ENCODE measurements at places on chromosomes 3 and 15. TPM values are rescaled to one million over a fixed set of nuclear protein-coding genes. Genes with fewer than 3 reads are reported as not detected.

CP gene
- total RNA-seq = 1.0 TPM

ADCY5 gene
- 6.8 TPM for total RNA-seq

POMGNT2 gene
- 13.0 TPM for total RNA-seq

ZDHHC23 gene
- total RNA-seq = 1.0 TPM

FGF12 gene
- total RNA-seq = 2.1 TPM

ANKUB1 gene
- total RNA-seq = not detected

RTF1 gene
- total RNA-seq = 31.3 TPM

TMEM158 gene
- total RNA-seq = 0.52 TPM

LMAN1L gene
- not detected for total RNA-seq

SLC25A20 gene
- total RNA-seq = 15.1 TPM

CEMIP gene
- 0.52 TPM for total RNA-seq

IFT57 gene
- 11.5 TPM for total RNA-seq

Data from skeletal muscle tissue (tissue), 5 donors.